ENCODE measurements at places on chromosomes 7 and 10.

DNA sequence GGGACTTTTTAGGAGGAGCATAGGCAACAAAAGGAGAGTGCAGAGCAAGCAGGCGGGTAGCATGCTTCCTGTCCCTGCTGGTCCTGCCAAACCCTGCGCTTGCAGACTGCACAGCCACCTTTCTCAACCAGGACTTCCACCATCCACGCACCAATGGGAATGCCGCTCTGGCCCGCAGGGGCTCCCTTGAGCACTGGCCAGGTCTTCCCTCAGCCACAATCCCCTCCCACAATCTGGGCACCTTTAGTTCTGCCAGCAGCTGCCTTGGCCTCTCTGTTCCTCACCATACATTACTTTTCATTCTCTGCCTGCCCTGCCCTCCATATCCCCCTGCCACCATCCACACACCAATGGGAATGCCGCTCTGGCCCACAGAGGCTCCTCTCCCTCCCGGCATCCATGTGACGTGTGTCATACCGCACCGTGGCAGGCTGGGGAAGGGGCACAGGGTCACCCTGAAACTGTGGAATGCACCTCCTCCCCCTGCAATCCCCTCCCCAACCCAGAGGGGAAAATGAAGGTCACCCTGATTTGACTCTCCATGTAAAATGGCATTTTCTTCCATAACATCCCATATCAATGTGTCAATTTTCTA lies 97.3 kb upstream of the MACROH2A2 start:
- no peak for DNase-seq

DNA sequence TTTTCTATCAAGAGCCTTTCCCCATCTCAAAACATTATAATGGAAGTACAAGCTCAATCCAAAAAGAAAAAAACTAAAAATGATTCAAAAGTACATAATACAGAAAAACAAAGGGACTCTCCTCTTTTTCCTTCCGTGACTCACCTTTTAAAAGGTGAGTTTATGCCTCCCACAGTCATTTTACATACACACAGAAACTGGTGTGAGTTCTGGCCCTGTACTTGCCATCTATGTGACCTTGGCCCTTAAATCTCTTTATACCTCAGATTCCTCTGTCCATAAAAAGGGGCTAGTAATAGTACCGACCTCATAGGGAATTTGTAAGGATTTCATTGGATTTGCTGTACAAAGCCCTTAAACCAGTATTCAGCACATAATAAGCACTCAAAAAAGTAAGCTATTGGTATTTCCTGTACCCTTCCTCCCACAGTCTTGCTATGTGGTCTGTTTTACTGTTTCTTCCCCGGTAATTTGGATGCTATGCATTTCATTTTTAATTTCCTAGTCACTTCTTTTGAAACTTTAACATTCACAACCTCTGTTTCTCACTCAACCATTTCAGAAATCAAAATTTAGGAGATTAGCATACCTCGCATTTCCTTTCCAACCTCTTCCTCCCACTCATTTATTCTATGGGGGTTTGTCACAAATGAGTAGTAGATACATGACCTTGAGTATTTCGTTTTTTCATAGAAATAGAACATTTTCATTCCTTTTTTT lies 39.0 kb downstream of the STK17A start:
- DNase-seq = no peak

- DNase-seq = peak; percentile 32
These were observed 434 bp downstream of the STAMBPL1 start for GRCh38 chr10:88880282-88881076.

DNA sequence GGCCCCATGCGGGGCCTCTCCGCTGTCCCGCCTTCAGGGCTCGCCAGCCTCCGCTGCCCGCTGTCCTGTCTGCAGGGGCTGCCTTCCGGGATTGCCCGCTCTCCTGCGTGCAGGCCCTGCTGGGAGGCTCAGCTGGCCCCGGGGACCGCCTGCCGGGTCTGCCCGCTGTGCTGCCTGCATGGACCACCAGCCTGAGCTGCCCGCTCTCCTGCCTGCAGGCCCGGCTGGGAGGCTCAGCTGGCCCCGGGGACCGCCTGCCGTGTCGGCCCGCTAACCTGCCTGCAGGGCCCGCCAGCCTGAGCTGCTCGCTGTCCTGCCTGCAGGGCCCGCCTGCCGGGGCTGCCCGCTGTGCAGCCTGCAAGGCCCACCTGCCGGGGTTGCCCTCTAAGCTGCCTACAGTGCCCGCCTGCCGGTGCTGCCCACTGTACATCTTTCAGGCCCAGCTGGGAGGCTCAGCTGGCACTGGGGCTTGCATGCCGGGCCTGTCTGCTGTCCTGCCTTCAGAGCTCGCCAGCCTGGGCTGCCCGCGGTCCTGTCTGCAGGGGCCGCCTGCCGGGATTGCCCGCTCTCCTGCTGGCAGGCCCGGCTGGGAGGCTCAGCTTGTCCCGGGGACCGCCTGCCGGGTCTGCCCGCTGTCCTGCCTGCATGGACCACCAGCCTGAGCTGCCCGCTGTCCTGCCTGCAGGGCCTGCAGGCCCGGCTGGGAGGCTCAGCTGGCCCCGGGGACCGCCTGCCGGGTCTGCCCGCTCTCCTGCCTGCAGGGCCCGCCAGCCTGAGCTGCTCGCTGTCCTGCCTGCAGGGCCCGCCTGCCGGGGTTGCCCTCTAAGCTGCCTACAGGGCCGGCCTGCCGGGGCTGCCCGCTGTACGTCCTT lies 165.1 kb downstream of the GLRX3 start:
- DNase-seq = no peak

DNA sequence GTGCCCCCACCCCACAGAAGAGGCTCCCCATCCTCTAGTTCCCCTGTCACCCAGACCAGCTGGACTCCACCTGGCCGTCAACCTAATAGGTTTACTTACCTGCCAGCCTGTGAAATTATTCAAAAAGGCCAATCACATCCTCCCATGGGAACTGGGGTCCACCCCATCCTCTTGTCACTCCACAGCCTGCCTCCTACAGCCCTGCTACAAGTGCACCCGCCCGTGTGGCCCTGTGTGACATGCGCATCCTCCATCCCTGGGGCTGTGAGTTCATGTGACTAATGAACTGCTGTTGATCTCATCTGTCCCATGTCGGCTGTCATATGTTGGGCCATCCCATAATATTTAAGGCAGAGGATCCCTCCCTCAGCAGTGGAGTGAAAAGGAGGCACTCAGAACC lies 39.4 kb downstream of the AOC1 start:
- DNase-seq = no peak

GRCh38 chr7:3548815-3549214 lies 247.8 kb downstream of the SDK1 start:
- no peak for DNase-seq

- no peak for DNase-seq
These were observed 178.5 kb downstream of the GPAM start for GRCh38 chr10:112005044-112005443.

GRCh38 chr10:112634096-112634830 lies 187.2 kb downstream of the VTI1A start:
- no peak for DNase-seq

GRCh38 chr7:1662101-1662500 lies 8.0 kb upstream of the ELFN1 start:
- no peak for DNase-seq

DNA sequence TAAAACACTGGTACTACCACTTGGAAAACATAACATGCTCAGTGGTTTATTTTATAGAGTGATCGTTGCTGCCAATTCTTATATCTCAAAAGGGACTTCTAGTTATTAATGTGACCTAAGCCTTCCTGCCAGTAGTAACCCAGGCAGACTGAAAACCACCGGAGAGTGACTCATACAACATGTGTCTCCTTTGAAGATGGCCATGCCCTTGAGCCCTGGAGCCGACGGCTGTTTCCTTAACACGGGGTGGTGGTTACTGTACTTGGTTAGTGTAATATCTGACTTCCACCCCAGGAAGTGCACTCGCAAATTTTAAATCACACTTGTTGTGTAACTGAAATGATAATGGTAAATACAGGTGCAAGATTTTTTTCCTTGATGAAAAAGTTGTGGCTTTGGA lies 30.5 kb downstream of the JAKMIP3 start:
- no peak for DNase-seq

Measured in DMS79 treated with DMSO at 0.1 percent for 48 hours (cell line).